Activated T-helper 1 cell treated with anti-CD3 and anti-CD28 coated beads, Interleukin-12 subunit alpha, Interleukin-12 subunit beta, Interleukin-2, Interleukin-4 antibody, amounts not matched to agents 30 ng/mL and 10 ng/mL and 1 ng/mL, durations not matched to agents 14 hours and 24 hours and 36 hours (primary cell): ENCODE measurements at places on chromosomes 7 and 10. TPM values are rescaled to one million over a fixed set of nuclear protein-coding genes. Genes with fewer than 3 reads are reported as not detected.

The SLC26A5 gene
- not detected in 2 replicates for total RNA-seq

The CTAGE8 gene
- 1.3 and 2.0 TPM in 2 replicates for total RNA-seq

The WASHC2A gene
- total RNA-seq: 24.1 and 26.8 TPM in 2 replicates

The INHBA gene
- total RNA-seq: 1.9 and 2.5 TPM in 2 replicates

The CACNA2D1 gene
- total RNA-seq: not detected in 2 replicates

The RELN gene
- not detected in 2 replicates for total RNA-seq

The BLNK gene
- total RNA-seq: not detected in 2 replicates

The TAS2R41 gene
- total RNA-seq: not detected in 2 replicates

The NCAPG2 gene
- 76.5 and 86.9 TPM in 2 replicates for total RNA-seq

The CCDC6 gene
- 97.6 and 103 TPM in 2 replicates for total RNA-seq

The GNG11 gene
- total RNA-seq: not detected in 2 replicates

The DMBT1 gene
- not detected in 2 replicates for total RNA-seq

The SLC29A4 gene
- total RNA-seq: 0.29 and 0.54 TPM in 2 replicates

The NHLRC2 gene
- 28.2 and 28.9 TPM in 2 replicates for total RNA-seq

The CNTNAP2 gene
- total RNA-seq: not detected in 2 replicates

The WDR86 gene
- not detected in 2 replicates for total RNA-seq

The ASAH2 gene
- 2.2 and 5.4 TPM in 2 replicates for total RNA-seq

The MSRB2 gene
- total RNA-seq: 3.0 and 4.0 TPM in 2 replicates

The ACTL6B gene
- not detected in 2 replicates for total RNA-seq

The CPA4 gene
- total RNA-seq: not detected in 2 replicates

The C7orf57 gene
- 0.10 and 0.31 TPM in 2 replicates for total RNA-seq

The HOXA3 gene
- total RNA-seq: not detected in 2 replicates

The LDB3 gene
- total RNA-seq: 0.10 TPM in 1 of 2 replicates, not detected in the other

The ZNF722 gene
- not detected in 2 replicates for total RNA-seq

The AZGP1 gene
- not detected in 2 replicates for total RNA-seq

The CALML3 gene
- total RNA-seq: not detected in 2 replicates

The ADARB2 gene
- total RNA-seq: 0.05 and 0.20 TPM in 2 replicates

The TRPV6 gene
- total RNA-seq: not detected in 2 replicates

The SEC61G gene
- 160 and 168 TPM in 2 replicates for total RNA-seq

The OR2A42 gene
- total RNA-seq: not detected in 2 replicates

The PLAC9 gene
- not detected in 2 replicates for total RNA-seq

The SPDYE2B gene
- total RNA-seq: not detected in 2 replicates

The HPS6 gene
- 24.5 and 26.8 TPM in 2 replicates for total RNA-seq
